ENCODE measurements at places on chromosomes 16 and 17.
A peak's percentile ranks its signal among the peaks of the same experiment; 100 is the strongest.

DNA sequence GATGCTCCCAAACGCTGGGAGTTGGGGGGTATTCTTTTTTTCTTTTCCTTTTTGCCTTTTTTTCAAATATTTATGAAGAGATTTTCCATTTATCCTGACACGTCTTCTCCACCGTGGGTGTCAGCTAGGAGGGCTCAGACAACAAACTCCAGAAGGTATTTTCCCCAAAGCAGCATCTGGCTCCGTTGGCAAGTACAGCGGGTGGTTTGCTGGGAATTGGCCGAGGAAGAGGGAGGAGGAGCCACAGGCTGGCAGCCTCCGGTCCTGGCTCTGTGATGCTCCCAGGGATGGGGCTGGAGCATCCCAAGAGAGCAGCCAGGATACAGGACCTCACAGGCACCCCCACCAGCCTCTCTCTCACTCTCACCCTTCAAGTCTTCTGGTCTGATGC lies 10.9 kb upstream of the CACNG4 start:
- no peak for DNase-seq

DNA sequence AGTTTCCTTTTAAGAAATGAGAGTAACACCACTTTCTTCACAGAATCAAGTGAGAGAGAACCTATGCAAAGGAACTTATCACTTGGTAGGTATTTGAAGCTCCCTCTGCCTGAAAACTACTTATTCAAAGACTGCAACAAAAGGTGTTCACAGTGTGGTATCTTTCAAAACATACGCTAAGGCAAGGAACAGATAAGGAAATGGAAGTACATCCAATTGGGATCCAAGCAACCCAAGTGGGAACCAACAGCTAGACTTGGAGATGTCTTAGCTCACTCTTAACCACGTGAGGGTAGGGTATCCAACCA lies 431 bp upstream of the PPM1E start:
- DNase-seq, result no peak

DNA sequence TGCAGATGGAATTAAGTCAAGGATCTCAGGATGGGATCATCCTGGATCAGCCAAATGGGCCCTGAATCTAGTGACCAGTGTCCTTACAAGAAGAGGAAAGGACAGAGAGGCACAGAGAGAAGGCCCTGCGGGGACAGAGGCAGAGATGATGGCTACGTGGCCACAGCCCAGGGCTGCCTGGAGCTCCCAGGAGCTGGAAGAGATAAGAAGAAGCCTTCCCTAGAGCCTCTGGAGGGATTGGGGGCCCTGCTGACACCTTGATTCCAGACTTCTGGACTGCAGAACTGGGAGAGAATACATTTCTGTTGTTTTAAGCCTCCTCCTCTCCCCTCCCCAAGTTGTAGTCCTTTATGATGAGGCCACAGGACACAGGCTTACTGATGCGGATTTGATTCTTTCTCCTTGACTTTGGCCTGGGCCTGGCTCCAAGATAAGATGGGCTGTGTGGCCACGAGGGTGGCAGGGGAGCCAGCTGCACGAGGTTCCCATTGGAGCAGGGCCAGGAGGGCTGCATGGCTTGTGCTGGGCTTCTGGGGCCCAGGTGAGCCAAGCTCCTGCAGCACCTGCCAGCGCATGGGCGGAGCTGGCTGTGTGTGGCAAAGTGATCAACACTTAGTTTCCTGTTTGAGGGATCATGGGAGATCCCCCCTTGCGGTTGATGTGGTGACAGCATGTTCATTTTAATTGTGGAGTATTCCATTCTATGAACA lies 146.1 kb downstream of the IRF8 start:
- DNase-seq, result peak; percentile 31

GRCh38 chr16:31427441-31428278 lies 500 bp downstream of the COX6A2 start:
- no peak for DNase-seq

DNA sequence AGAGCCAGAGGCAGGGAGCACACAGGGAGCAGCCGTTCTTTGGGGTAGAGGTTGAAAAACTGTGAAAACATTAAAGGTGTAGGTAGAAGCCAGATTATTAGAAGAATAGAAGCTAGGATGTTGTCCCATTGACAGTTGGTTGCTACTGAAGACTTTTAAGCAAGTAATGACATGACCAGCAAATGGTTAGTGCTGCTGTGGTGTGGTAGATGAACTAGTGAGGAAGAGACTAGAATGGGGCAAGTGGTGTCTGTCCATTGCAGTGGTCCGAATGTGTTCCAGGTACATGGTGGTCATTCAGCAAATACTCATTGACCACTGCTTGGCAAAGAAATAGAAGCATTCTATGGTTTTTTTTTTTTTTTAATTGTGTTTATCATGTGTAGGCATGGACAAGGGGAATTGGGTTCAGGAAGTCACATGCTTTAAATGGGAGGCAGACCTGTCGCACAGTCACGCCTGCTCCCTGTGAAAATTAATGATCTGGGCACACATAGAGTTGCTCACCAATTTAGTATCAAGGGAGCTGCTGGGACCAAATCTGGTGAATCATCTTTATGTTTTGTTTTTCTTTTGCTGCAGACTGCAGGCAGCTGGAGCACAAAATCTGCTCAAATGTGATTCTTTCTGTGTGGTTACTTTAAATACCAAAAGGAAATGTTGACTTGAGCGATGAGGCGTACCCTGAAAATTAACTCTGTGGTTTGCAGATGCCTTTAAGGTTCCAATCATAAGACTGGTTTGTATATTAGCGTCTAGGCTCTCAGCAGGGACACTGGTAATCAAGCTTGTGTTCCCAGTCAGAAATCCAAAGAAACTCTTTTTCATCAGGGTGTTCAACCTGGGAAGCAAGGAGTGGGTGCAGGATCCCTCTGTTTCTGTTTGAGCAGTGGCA lies 30.7 kb downstream of the YPEL2 start:
- DNase-seq, result no peak
